NCI-H1092 (cell line): ENCODE measurements at places on chromosomes 7 and 10.
A peak's percentile ranks its signal among the peaks of the same experiment; 100 is the strongest.

GRCh38 chr7:18623389-18623788 lies 127.8 kb downstream of the HDAC9 start:
- no peak for DNase-seq

- no peak for DNase-seq
Observed at GRCh38 chr10:124414076-124414475, 4.6 kb downstream of the OAT start.

DNA sequence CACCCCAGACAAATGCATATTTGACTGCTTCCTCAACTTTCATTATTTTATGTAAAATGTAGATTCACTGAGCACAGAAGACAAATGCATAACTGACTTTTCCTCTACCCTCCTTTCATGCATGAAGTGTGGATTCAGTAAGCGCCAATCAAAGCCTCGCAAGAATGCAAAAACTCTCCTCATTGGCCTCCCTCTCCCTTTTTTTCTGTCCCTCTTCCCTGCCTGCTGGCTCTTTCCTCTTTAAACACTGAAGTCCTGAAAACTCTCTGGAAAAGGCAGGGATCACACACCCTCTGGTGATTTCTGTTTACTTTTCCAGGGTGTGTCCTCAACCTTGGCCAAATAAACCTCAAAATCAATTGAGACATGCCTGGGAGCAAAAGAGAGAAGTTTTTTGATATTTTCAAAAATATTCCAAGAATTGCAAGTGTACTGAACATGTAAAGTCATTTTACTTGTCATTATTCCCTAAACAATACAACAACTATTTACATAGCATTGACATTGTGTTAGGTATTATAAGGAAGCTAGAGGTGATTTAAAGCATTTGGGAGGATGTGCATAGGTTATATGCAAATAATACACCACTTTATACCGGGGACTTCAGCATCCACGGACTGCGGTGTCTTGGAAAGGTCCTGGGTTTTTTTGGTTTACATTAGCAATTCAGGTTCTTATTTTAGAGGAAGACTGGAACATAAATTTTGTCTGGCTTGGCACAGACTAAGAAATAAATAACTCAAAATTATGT lies 71.4 kb downstream of the SEC61G start:
- no peak for DNase-seq

DNA sequence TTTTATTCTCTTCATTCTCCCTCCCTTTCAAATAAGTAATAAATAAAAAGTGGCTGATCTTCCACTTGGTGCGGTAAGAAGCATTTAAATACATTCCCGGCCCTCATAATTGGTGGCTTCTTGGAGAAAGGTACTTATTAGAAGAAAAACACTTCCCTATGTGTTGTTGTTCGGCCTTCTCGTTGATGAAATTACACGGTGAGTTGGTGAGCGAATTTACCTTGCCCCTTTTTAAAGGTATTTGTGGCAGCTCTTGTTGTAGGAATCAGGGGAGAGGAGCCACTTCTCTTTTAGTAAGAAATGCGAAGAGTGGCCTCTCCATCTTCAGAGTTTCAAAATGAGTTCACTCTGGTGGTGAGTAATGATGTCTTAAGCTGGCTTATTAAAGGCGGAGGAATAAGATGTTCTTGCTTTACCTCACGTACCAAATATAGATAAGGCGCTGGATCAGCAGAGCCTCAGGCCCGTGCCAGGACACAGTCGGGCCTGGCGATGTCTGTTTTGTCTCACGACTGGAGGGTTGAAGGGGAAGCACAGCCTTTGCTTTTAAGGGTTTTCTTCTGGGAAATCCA lies 135.9 kb downstream of the CUX1 start:
- no peak for DNase-seq

DNA sequence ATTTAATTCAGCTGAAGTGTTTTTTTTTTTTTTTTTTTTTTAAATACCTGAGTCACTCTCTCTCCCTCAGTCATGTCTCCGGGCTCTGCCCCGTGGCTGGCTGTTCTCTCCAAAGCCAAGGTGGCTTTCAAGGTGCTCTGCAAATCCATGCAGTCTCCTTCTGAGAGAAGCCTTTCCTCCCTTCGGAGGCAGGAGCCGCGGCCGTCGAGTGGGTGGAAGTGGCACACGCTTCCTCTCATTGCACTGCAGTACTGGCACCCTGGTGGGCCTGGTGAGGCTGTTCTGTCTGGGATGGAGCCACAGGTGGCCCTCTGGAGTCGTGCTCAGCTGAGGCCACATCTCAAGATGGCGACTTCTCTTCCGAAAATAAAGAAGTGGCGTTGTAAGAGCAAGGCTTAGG lies 221.8 kb downstream of the GLRX3 start:
- no peak for DNase-seq

- no peak for DNase-seq
Observed at GRCh38 chr10:132783940-132784865, 1.7 kb downstream of the NKX6-2 start.

DNA sequence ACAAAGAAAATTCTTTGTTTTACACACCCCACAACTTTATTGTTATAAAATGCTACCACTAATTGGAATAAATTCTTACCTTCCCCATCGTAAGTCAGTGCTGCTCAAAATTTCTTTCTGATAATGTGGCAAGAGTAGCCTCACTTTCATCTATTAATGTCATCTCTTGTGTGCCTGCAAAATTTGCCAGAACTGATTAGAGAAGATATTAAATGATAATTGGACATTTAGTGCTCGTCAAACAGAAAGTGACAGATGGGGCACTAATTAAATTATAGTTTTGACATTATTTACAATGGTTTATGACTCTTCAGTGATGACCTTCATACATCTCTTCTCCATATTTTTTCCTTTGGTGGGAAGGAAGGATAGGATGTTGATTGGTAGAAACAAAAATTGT lies 690.9 kb downstream of the NXPH1 start:
- DNase-seq = no peak

DNA sequence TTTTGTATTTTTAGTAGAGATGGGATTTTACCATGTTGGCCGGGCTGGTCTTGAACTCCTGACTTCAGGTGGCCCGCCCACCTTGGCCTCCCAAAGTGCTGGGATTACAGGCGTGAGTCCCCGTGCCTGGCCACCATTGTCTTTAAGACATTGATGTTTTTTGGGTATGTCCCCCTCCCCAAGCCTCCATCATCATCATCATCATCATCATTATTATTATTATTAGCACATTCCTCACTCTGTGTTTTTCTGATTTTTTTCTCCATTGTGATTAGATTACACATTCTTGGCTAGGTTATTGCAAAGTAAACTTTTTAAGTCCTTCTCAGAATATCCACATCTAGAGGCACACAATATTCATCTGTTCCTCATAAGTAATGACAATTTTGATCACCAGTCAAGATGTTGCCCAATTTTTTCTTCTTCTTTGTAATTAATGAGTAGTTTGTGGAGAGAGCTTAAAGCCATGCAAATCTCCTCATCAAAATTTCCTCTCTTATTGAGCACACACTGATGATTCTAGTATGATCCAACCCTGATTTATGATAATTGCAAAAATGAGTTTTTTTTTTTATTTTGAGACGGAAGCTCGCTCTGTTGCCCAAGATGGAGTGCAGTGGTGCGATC lies 47.5 kb downstream of the EPC1 start:
- no peak for DNase-seq

GRCh38 chr7:4774658-4775249 lies 669 bp upstream of the AP5Z1 start:
- DNase-seq = no peak

DNA sequence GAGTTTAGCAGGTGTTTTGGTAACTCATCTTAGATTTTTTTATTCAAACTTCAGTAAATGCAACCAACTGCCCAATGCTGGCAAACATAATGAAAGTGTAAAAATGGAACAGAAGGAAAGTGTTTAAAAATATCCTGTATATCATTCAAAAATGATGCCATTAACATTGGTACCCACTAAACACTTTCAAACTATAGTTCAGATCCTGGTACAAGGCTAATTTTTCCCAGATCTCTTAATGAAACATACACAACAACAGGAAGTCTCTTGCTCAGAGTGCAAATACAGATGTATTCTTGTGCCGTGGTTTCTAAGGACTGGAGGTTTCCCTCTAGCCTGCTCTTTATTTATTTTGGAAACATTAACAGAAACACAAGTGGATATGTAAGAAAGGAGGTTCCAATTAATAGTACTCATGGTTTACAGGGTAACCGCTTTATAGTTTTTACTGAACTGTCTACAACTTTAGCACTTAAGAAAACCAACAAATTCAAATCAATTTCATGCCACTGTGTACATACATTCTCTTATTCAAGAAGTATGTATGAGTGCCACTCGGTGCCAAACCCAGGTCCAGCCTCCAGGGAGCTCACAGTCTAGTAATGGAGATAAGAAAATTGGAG lies 176.0 kb upstream of the AKR1E2 start:
- DNase-seq = peak; percentile 26

DNA sequence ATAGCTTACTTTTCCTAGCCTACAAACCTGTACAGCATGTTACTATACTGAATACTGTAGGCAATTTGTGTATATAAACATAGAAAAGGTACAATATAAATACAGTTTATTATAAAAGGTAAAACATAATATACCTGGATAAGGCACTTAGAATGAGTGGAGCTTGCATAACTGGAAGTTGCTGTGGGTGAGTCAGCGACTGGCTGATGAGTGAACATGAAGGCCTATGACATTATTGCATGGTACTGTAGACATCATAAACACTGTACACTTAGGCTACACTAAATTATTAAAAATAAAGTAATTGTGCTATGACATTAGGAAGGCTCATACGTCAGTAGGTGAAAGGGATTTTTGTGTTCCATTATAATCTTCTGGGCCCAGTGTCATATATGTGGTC lies 228.8 kb downstream of the HDAC9 start:
- no peak for DNase-seq

- no peak for DNase-seq
Observed at GRCh38 chr7:98115746-98116525, 9.3 kb downstream of the LMTK2 start.

DNA sequence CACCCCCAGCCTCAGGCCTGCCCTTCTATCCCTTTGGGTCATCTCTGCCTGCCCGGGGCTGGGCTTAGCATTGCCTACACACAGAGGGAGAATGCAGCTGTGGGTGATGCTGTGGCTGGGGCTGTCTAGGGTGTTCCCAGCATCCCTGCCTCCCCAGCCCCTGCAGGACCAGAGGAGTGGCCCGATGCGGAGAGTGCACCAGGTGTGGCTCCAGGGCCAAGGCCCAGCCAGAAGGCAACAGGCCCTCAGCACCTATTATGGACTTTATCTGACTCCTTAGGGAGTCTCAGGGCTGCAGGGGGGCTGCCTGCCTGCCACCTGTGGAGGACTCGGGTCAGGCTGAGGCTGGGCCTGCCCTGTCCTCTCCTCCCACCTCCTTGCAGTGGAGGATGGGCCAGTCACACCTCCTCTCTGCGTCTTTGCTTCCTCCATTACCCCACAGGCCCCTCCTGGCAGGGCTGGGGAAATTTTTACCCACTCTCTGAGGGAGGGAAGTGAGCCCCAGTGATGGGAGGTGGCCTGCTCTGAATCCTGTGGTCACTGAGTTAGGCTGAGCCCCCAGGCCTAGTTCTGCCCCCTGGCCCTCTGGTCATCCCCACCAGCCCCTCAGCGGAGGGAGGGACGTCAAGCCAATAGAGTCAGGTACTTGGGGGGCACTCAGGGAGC lies 92.9 kb upstream of the PCBD1 start:
- no peak for DNase-seq

GRCh38 chr10:132946806-132947546 lies 4.6 kb upstream of the CFAP46 start:
- no peak for DNase-seq

DNA sequence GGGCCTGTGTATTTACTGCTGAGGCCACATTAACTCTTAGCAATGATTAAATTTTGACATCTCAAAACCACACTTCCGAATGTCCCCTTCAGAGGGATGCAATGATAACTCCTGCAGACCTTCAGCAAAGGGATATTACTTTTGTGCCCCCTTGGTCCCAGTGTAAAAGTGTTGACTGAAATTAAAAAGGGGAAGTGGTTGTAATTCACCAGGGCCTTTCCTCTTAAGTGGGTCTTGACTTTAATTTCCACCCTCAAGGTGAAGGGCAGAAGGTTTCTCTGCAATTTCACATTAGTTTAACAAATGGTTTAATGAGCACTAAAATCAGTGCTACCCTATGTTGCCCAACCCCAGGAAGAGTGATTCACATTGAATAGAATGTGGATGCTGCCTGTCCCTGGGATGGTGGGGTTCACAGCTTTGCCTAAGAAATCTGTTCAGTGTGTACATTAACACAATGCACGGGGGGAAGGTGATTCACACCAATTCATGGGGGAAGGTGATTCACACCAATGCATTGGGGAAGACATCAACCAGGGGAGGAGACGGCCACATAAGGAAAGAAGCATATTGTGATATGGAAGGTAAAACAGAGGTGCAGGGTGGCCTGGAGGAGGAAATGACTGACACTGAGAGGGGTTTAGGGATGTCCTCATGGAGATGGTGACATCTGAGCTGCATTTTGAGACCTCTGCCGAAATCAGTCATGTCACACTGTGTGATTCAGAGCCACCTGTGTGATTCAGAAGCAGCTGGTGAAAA lies 19.4 kb upstream of the TNS3 start:
- no peak for DNase-seq

DNA sequence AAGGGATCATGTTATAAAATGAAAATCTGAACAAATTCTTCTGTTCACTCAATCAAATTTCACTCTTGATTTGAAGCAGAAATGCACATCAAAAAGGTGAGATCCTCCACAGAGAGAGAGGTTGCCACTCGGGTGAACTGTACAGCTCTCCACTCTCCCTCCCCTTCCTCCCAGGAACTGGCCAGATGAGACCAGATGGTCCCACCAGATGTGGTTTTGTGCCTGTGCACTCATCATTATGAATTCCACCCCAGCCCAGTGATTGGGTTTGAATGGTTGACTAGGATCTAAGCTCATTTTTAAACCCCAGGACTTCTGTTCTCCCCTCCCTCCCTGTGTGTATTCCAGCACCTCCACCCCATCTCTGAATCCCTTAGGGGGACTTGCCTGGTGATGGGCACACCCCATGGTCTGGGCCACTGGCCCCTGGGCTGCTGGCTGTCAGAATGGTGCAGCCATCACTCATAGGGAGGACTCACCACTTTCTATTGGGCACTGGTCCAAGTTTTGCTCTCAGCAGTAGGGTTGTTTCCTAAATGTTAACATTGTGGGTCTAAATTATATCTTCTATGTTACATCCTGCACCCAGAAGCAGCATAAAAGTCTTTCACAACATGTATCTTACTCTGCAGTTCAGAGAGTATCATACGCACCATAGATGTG lies 393.1 kb downstream of the TNS3 start:
- no peak for DNase-seq

DNA sequence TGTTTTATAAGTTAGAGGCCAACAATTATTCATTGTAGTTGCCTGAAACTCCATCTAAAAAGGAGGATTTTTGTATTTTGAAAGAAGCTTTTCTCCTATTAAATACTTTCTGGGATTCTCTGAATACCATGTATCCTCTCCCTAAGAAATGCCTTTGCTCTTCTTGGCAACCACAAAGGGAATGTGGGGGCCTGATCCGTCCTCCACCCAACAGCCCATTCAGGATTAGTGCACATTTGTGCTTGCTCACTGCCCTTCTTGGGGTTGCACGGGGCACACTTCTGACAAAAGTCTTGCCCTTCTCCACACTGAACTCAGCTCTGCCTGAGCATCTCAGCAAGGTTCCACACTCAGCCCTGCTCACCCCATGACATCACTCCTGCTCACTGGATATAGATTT lies 194.2 kb downstream of the SLC25A13 start:
- no peak for DNase-seq

GRCh38 chr10:89556600-89556999 lies 21.2 kb upstream of the SLC16A12 start:
- DNase-seq = no peak
